Left lobe of liver (tissue), 2 donors: ENCODE measurements at places on chromosomes 12 and 14. TPM values are rescaled to one million over a fixed set of nuclear protein-coding genes. Genes with fewer than 3 reads are reported as not detected.

DDX47 gene
- total RNA-seq: 22.7 TPM

MRPL51 gene
- total RNA-seq: 84.1 TPM

GRCh38 chr14:29803045-29803444 lies 124.6 kb downstream of the PRKD1 start:
- no peak for DNase-seq

- DNase-seq: no peak
Observed at GRCh38 chr12:52614381-52615207, 3.8 kb downstream of the KRT73 start.

DNA sequence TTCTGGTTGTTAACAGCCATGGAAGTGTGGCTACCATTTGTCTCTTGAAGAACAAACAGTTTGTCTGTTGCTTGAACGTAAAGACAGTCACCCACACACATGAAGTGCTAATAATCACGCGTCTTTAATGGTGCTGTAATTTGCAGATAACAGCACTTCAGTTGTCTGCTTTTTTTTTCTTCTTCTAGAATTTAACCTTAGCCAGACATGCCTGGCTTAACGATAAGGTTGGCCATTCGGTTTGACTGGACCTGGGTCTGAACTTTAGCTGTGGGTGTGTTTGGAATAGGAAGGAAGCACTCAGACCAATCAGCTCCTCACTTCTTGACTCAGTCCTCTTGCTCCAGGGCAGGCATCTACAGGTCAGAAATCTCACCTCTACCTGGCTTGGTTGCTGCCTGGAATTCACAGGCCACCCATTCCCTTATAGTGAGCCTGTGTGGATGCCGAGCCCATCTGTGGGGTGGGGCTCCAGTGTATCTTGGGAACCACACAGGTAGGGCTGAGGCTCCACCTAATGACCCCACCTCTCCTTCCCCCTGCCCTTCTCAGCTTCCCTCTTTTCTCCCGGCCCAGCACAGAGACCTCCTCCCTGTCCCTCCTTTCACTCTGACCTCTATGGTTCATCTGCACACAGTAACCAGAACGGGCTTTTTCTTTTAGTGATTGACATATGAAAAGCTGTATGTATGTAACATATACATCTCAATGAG lies 246.4 kb upstream of the PWP1 start:
- DNase-seq: no peak

- no peak for DNase-seq
Observed at GRCh38 chr12:41772478-41772877, 372.2 kb downstream of the GXYLT1 start.
